Astrocyte of the cerebellum (primary cell): ENCODE measurements at places on chromosomes 3 and 15.
A peak's percentile ranks its signal among the peaks of the same experiment; 100 is the strongest.

- no peak for DNase-seq
Observed at GRCh38 chr15:21260966-21261395, 179.3 kb downstream of the POTEB3 start.

DNA sequence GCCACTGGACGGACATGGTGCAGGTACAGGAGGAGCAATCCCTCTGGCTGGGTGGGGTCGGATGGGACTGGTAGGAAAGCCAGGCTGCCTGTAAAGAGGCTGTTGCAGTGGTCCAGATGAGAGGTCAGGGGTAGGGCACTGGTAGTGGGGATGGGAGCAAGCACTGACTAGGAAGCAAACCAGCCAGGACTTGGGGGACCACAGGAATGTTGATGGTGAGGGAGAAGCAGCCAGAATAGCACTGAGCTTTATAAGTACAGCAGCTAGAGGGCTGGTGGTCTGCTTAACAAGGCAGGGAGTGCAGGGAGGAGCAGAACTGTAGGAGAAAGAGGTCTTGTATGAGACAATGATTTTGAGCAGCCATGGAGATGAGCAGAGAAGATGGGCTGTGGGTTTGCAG, 38.7 kb upstream of the PTPN23 start:
- peak; percentile 46 for DNase-seq

GRCh38 chr3:36959821-36960220, 15.0 kb upstream of the TRANK1 start:
- DNase-seq: no peak

DNA sequence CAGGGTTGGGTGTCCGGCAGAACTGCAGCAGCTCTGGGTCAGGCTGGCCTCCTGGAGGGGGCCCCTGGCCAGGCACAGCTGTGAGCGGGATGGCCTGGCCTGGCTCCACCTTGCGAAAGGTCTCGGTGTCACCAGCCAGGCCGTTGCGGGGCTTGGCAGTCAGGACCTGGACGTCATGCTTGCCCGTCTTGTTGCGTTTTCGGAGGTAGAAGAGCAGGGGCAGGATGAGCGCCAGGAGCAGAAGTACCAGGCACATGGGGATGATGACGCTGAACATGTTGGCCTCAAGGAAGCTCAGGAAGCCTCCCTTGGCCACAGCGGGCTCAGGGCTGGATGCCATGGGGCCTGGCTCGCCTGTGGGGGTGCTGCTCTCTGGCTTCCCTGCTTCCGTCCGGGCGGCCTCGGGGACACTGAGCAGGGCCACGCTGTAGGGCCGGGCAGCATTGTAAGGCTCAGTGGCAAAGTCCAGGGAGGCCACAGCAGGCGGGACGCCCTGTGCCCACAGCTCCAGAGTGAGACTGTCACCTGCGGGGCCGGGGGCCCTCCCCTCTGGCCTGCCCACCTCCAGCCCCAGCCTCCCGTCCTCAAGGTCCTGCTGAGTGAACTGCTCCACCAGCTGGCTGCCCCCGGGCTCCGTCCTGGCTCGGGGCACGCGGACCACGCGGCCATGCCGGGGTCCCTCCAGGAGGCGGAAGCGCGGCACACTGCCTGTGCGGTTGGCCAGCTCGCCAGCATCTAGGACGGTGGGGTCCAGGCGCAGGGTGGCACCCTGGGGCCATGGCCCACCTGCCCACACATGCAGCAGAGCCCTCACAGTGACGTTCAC, 28.1 kb downstream of the SNX33 start:
- DNase-seq: no peak

DNA sequence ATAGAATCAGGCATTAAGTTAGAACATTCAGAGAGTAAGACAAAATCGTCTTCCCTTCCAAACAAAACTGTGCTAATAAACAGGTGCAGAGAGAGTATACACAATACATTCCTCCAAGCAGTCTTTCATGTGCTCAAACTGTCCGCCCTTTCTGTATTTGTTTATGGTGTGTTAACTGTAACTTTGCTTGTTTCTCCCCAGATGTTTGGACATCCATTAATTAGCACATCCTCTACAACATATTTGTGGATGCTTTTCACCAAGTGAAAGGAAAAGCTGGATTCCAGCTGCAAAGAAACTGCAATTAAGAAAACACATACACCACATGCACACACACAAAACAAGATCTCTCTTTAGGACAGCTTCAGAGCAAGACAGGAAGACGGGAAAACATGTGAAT, 912.6 kb downstream of the NTRK3 start:
- no peak for DNase-seq

GRCh38 chr3:52216585-52217408, 8.6 kb downstream of the TLR9 start:
- peak; percentile 49 for DNase-seq

GRCh38 chr3:83218383-83219200, 1457.1 kb upstream of the GBE1 start:
- no peak for DNase-seq

- no peak for DNase-seq
Observed at GRCh38 chr3:45534632-45535031, 59.9 kb upstream of the LIMD1 start.

GRCh38 chr3:27130796-27131195, 238.4 kb downstream of the NEK10 start:
- no peak for DNase-seq

DNA sequence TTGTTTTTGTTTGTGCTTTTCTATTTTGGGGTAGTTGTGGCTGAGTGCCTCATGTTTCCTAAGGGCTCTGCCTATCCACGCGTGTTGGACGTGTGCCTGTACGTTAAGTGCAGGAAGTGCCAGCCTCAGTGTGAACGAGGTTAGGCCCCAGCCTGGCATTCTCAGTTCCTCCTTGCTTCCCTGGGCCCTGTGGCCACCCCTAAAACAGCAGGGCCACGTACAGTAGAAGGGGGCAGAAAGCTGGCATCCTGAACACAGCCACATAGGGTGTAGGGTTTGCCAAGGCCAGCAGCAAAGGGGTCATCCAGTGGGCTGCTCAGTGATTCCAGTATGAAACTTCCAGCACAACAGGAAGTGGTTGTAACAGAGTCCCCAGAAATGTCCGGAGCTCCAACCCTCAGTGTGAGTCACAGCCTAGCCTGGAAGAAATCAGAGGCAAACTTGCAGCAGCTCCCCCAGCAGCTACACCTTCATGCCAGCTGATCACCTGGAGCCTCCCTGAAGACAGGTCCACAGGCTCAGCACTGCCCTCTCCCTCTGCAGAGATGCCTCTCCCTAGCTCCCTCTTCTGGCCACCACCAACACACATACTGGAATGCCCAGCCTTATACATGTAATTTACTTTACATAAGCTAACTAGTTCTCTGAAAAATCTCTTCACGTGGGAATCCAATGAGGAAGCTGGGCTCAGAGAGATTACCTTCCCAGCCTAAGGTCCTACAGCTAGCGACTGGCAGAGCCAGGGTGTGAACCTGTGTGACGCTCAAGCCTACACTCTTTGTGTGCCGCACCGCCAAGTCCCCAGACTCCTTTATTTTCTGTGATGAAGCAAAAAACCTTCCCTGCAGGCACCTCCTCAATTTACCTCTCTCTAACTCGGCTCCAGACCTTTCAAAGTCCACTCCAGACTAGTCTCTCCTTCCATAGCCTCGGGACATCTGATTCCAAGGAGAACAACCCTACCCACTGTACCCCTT, 26.6 kb downstream of the ILDR1 start:
- peak; percentile 42 for DNase-seq

DNA sequence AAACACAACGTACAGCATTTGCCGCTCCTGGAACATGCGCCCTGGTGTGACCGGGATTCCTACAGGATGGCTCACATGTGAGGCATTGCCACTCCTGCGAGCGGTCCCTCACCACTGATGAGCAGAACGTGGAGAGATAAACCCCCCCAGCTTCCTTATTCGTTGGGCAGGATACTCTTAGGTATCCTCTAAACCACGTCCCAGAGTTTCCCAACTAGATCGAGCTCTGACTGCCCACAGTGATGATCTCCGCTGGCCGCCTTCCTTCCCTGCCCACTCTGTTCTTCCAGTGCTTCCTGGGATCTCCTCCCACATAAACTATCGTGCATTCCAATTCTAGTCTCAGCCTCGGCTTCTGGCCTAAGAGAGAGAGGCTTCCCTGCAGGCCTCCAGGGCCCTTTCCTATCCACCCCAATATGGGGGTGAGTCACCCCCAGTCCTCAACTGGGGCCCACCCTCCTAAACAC, 91.8 kb downstream of the TOP2B start:
- no peak for DNase-seq

GRCh38 chr3:151109286-151109800, 23.9 kb downstream of the MED12L start:
- DNase-seq: no peak

GRCh38 chr15:31398677-31399301, 72.2 kb downstream of the KLF13 start:
- DNase-seq: no peak

- no peak for DNase-seq
Observed at GRCh38 chr3:165256554-165257065, 60.4 kb upstream of the SLITRK3 start.

DNA sequence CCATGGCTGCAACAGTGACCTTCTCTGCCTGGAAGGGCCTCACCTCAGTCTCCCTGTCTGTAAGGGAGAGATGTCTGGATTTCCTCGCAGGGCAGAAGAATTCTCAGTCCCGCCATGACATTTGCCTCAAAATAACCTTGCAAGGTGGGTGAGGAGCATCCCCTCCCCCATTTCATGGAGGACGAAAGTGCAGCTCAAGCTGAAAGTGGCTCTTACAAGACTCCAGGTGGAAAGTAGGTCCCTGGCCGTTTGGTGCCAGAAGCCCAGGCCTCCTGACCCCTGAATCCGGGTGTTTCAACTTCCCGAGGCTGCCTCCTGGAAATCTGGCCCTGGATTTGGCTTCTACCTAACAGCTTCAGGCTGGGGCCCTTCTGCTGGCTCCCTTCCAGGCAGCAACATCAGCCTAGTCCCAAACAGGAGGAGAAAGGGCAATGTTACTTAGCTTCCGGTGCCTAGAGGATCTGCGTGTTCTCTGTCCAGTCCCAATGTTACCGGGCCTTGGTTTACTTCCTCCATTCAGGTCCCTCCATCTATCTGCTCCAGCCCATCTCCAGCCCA, 769 bp upstream of the CSPG4 start:
- DNase-seq: no peak

DNA sequence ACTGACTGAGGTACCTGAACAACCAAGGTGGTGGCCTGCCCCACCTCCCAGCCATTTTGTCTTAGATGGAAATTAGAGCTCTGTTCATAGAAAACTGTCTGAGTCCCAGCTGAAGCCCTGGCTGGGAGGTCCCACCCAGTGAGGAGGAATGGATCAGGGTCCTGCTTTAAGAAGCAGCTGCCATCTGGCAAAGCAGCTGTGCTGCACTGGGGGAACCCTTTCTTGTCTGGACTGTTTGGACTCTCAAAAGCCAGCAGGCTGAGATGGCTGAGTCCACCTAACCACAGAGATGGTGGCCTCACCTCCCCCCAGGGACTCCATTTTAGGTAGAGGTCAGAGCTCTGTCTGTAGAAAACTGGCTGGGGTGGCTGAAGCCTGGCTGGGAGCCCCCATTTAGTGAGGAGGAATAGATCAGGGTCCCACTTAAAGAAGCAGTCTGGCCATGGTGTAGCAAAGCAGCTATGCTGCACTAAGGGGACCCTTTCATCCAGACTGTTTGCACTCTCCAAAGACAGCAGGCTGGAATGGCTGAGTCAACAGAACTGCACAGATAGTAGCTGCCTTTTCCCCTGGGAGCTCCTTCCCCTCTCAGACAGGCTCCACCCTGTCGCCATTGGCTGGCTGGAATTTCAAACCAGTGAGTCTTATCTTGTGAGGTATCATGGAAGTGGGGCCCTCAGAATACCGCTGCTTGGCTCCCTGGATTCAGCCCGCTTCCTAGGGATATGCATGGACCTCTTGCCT, 116.9 kb downstream of the EPHA6 start:
- no peak for DNase-seq
